ENCODE measurements at places on chromosomes 2 and 18. TPM values are rescaled to one million over a fixed set of nuclear protein-coding genes. Genes with fewer than 3 reads are reported as not detected.

Gene HPCAL1
- total RNA-seq: 111 TPM

Gene IL1R2
- total RNA-seq: 0.52 TPM

- DNase-seq: no peak
These were observed 72.5 kb downstream of the NCAPH start for GRCh38 chr2:96407919-96408550.

Gene LANCL1
- 61.5 TPM for total RNA-seq

Gene TMEM200C
- total RNA-seq: not detected

GRCh38 chr18:37565977-37566478, 430 bp upstream of the CELF4 start:
- DNase-seq: no peak

Gene ASB18
- total RNA-seq: not detected

DNA sequence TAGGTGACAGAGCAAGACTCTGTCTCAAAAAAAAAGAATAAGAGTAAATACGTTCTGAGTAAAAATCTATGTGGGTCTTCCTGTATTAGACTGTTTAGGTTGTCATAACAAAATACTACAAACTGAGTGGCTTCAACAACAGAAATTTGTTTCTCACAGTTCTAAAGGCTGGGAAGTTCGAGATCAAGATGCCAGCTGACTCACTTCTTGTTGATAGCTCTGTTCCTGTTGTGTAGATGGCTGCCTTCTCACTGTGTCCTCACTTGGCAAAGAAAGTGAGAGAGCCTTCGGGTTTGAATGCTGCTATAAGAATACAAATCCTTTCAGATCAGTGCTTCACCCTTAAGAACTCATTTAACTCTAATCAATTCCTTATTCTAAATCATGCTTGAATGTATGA, 430.0 kb upstream of the VWC2L start:
- DNase-seq: no peak

DNA sequence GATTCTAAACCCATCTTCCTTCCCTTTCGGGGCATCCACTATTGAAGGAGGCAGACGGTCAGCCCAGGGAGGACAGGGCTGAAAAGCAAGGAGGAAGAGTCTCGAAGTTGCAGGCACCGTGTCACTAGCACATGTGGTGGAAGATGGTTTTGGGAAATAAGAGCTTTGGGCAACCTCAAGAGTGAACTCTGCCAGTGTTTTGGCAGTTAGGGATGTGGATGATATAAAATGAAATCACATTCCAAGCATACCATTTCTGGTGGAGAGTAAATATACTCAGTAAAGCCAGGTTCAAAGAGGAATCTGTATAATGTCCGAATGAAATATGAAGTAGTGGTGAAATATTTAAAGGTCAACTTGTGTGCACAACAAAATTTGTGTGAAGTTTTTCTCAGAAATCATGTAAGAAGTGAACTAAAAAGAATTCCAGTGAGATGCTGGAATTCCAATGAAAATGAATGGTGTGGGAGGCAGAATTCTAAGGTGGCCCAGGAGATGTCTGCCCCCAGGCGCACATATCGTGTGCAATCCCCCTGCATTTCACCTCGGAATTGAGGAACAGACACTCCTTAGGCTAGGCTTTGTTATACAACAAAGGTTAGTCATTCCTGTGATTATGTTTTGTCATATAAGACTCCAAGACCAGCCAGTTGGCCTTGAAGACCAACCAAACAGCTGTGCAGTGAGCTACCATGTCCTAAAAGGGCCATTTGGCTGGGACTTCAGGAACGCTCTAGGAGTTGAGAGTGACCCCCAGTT, 147.1 kb downstream of the SH3BP4 start:
- DNase-seq: no peak

GRCh38 chr2:88735133-88735532, 43.7 kb downstream of the RPIA start:
- DNase-seq: no peak

DNA sequence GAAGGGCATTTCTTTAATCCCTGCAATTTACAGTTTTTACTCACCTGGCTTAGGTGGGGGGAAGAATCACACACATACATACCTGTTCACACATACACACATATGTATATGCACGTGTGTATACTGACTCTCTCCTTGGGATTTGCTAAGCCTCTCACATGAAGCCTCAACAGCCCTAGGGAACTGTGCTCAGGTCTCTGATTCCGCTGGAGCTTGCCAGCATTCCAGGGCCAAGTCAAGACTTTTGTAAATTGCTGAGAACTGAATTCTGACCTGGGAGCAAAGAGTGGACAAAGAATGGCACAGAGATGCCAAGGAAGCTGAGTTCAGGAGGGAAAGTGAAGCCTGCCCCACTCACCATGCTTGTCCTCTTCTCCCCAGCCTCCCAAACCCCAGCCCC, 177.3 kb downstream of the TMEM247 start:
- DNase-seq: no peak

DNA sequence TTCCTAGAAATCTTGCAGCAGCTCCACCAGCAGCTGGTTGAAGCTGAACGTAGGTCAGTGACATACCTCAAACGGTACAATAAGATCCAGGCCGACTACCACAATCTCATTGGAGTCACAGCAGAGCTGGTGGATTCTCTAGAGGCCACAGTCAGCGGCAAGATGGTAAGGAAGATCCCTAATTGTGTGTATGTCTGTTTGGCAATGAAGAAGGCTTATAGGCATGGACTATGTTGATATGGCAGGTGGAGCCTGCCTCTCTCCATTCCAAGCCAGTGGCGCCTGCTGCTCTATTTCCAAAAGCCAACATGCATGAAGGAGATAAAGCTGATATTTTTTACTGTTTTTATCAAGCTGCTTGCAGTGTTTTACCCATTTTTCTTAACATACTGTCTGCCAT, 36.8 kb downstream of the ARMC9 start:
- no peak for DNase-seq

DNA sequence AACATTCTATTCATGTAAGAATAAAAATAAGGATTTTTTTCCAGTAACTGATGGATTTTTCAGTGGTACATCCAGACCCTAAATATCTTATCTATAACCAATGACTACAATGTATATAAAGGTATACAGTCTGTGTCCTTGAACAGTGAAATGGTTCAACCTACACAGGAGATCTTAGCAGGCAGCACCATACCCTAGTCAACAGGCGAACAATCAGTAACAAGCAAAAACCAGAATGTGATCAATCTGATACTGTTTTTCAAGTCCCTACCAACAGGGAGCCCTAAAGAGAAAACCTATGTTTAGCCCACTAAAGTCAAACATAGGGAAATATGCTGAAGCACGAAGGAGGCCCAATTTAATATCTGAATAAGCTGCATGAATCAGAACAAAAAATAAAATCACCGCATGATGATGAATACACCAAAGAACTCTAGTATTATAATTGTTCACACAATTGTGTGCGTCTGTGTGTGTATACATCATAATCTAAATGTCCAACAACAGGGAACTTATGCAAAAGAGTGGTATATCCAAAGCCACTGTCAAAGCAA, 26.0 kb downstream of the PTPN2 start:
- no peak for DNase-seq

Gene AGAP1
- 43.8 TPM for total RNA-seq

DNA sequence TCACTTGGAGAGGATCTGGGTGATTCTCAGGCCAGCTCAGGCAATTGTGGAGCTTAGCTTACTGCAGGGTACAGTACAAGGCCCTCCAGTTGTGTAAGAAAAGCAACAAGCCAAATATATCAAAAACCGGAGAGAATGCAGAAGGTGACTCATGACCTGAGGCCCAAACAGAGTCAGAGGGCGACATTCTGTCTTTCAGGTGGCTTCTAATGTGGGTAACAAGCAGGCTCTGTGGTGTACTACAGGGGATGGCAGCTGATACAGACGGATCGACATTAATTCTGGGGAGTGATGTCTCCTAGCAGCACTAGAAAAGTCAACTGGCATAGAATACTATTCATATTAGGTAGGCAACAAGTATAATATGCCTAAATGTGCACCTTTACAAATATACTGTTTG, 219.5 kb upstream of the SOX11 start:
- no peak for DNase-seq

GRCh38 chr2:33485051-33485450, 8.6 kb downstream of the RASGRP3 start:
- no peak for DNase-seq

DNA sequence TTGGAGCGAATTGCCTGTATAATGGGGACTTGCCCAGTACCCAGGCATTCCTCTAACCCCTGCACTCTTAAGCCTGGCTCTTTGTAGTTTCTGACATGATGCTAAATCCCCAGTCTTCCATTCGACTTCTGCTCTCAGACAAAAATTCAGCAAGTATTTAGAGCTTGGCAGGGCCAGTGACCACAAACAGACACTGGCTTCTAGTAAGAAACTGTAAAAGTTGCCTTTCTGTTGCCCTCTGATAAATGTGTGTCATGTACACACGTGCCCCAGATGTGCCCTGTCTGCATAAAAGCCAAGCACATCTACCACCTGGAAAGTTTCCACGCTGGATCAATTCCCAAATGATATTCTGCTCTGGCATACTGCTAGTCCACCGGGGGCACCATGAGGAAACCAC, 18.0 kb downstream of the PAX3 start:
- DNase-seq: no peak

DNA sequence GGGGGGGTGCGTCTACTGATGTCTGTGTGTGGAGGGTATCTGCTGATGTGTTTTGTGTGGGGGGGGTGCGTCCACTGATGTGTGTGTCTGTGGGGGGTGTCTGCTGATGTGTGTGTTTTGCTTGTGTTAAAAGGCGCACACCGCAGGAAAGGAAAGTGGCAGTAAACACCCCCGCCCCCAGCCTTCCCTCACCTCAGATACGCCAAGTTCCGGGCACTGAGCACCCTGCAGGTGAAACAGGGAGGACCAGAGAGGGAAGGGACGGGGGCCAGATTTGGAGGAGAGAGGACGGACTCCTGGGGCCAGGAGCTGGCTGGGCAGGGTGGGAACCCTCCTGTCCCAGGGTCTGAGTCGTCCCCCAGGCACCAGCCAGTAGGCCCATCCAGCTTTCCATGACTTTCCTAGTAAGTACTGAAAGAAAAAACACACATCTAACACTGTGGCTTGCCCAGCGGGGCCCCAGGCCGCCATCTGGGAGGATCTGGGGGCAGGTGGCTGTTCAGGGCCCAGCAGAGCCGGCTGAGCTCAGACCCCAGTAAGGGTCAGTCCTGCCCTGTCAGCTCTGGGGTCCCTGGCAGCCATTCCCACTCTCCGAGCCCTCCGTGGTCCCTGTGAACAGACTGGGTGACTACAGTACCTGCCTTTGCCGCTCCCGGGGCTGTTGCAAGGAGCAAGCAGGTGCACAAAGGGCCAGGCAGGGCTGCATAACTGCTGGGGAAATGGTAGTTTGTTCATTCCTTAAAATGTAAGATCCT, 126.9 kb downstream of the NFATC1 start:
- DNase-seq: no peak

- no peak for DNase-seq
These were observed 10.6 kb downstream of the CYP26B1 start for GRCh38 chr2:72136933-72137497.

DNA sequence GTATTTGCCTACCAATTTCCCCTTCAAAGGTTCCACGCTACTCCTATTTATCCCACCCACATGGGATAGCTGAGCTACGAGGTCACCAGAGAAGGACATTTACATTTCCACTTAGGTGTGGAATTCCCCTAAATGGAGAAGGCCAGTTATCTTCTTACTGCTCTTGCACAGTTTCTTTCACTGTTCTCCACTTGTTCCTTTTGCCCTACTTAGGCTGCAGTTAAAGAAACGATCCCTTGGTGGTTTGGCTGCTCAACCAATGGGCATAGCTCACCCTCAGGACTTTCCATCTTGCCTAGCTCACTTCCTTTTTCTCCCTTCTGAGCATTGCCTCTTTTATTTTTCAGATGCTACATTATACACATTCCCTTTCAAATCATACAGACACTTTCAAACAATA, 11.2 kb upstream of the NABP1 start:
- DNase-seq: no peak

- no peak for DNase-seq
These were observed 213.3 kb upstream of the MMADHC start for GRCh38 chr2:149800624-149801542.

Gene DPP4
- total RNA-seq: 3.6 TPM

- no peak for DNase-seq
These were observed 451.4 kb downstream of the PID1 start for GRCh38 chr2:228819701-228820100.

Gene SPP2
- not detected for total RNA-seq

GRCh38 chr18:49560624-49561288, 1.1 kb upstream of the LIPG start:
- DNase-seq: no peak
